ENCODE measurements at places on chromosomes 16 and 17. TPM values are rescaled to one million over a fixed set of nuclear protein-coding genes. Genes with fewer than 3 reads are reported as not detected.
A peak's percentile ranks its signal among the peaks of the same experiment; 100 is the strongest.

GRCh38 chr17:15263680-15264079 lies 1.4 kb downstream of the PMP22 start:
- H3K27ac ChIP-seq: no peak overlapping the region
- peaks cover 84% of the 10 kb centered on the region for H3K27me3 ChIP-seq
- H3K4me3 ChIP-seq: no peak overlapping the region
- peaks cover 10% of the 10 kb centered on the region for H3K4me1 ChIP-seq

DNA sequence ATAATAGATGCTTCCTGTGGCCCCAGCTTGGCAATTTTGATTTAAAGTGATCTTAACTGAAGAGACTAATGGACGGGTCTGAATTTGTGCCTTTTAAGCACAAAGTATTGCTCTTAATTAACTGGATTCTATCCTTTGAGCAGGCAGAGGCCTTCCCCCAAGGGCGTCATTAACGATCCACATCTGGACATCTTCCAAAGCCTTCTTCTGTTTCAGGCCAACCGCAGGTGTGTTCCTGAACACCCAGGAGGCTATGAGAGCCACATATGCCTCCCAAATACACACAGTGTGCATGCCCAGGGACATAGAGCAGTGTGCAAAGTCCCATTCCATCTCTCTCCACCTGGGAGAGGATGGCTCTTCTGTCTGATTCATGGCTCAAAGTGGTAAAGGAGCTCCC lies 42.3 kb downstream of the MAPT start:
- H3K36me3 ChIP-seq: no peaks in the 10 kb centered on the region
- H3K4me3 ChIP-seq: no peak overlapping the region
- peaks cover 39% of the 10 kb centered on the region for H3K27me3 ChIP-seq
- H3K27ac ChIP-seq: no peak overlapping the region

Gene PARD6A
- 9.5 TPM for total RNA-seq

DNA sequence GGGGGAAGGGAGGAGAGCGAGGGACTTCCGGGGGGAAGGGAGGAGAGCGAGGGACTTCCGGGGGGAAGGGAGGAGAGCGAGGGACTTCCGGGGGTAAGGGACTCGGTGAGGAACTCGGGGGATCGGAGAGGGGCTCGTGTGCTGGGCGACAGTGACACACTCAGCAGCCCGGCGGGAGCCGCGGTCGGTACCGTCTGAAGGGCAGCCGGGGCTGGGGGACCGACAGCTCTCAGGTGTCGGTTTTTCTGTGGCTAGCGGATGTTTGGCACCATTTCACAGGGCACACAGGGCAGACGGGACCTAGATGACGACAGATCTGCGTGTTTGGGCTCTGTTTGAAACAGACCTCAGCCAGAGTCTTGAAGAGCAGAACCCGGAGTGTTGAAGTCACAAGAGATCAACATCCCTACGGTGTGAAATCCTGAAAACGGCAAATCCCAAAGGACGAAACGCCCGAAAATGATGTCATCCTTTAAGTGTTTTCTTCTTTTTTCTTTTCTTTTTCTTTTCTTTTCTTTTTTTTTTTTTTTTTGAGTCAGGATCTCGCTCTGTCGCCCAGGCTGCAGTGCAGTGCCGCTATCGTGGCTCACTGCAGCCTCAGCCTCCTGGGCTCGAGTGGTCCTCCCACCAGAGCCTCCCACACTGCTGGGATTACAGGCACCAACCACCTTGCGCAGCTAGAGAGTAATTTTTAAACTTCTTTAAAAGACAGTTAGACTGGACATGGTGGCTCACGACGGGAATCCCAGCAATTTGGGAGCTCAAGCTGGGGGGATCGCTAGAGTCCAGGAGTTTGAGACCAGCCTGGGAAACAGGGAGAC lies 23.9 kb downstream of the ZNF778 start:
- H3K27ac ChIP-seq: peak overlapping the region; percentile 97
- H3K27me3 ChIP-seq: no peaks in the 10 kb centered on the region
- peak; percentile 83 for DNase-seq
- peaks cover 11% of the 10 kb centered on the region for H3K4me1 ChIP-seq
- H3K4me3 ChIP-seq: peak overlapping the region; percentile 96

Gene ACE
- 19.3 TPM for total RNA-seq

DNA sequence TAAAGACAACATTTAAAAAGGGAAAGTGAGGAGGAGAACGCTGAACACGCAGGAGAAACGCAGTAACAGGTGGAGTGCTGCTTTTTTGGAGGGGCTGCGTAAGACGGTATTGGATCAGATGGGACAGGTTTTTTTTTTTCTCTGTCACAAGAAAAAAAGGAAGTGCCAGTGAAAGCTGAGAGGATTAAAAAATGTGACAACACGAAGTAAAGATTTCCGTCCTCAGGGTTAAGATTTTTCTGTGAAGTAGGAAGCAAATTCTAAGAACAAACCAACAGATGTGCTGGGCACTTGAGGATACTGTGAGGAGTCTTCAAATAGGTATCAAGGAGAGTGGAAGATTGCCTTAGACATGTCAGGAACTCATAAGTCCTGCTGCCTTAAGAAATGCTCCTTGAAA lies 5.8 kb upstream of the ABCA9 start:
- H3K4me3 ChIP-seq: peak overlapping the region; percentile 41
- no peaks in the 10 kb centered on the region for H3K36me3 ChIP-seq
- no peak overlapping the region for H3K27ac ChIP-seq
- peaks cover 13% of the 10 kb centered on the region for H3K4me1 ChIP-seq
- no peak for DNase-seq

GRCh38 chr17:77427391-77427991 lies 286.7 kb downstream of the SEC14L1 start:
- no peaks in the 10 kb centered on the region for H3K27me3 ChIP-seq
- no peaks in the 10 kb centered on the region for H3K36me3 ChIP-seq
- peaks cover 60% of the 10 kb centered on the region for H3K4me1 ChIP-seq
- H3K27ac ChIP-seq: peak overlapping the region; percentile 74
- DNase-seq: no peak
